Endothelial cell of umbilical vein (primary cell): ENCODE measurements at places on chromosomes 12 and 14.

- no peak for DNase-seq
These were observed 53.9 kb downstream of the DNAH10 start for GRCh38 chr12:123815968-123816367.

DNA sequence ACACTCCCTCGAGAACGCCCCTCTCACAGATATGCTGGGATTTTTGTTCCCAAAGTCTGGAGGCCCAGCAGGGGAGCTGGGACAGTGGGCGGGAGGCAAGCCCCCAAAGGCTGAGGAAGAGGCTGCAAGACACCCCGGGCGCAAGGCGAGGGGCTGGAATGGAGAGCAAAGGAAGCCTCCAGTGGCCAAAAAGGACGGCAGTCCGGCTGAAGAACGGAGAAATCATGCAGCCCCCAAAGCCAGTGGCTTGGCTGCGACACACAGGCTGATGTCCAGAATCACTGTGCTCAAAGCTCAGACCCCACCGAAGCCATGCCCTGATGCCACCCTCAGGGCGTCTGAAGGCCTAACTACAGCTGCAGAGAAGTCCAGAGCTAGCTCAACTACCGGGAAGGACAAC, 10.9 kb downstream of the CLBA1 start:
- DNase-seq = no peak

DNA sequence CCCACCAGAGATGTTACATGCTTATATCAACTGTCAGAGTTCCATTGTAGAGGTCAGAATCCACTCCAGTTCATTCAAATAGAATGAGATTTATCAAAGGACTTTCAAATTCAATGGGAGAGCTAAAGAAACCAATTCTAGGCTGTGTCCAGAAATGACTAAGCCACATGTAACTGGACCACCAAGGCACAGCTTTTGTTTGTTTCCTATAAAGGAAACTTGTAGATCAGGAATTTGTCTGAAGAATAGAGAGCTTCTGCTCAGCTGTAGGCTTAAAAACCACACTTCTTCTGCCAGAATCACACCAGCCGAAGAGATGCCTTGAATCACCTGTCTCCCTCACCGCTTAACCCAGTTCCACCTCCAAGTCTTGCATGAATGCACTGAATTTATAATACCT, 134.0 kb upstream of the NEDD1 start:
- DNase-seq = no peak

- DNase-seq = no peak
These were observed 73.6 kb upstream of the PPP2R5C start for GRCh38 chr14:101687756-101688546.

- DNase-seq = peak; percentile 34
These were observed 32.4 kb upstream of the HELB start for GRCh38 chr12:66269757-66270383.

GRCh38 chr14:60164404-60164711, 840 bp downstream of the DHRS7 start:
- no peak for DNase-seq

DNA sequence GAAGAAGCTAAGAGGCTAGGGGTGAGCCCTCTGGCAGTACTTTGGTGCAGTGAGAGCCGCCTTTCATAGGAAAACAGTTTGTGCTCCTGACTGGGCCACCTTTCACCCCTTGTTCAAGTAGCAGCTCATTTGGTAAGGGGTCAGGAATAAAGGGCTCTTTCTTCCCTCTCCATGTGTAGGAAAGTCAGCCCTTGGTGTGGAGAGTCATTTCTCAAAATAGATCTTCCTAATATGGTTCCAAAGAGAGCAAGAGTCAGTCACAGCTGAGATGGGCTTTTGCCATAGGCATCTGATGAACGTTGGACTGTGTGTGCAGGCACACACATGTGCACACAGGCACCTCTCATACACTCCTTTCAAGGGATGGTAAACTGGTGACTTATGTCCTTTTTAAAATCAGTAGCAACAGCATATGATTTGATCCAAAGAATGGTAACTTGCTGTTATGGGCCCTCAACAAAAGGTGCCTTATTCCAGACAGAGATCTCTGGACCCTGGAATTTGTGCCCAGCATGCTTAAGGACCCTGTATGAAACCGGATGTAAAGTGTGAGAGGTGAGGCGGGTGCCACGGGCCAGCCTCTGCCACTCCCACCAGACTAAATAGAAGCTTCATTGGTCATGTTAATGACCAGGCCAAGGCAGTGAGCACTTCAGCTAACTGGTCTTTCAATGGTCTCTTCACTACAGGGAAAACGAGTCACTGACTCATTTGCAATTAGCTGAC, 16.7 kb upstream of the RIC8B start:
- DNase-seq = no peak

DNA sequence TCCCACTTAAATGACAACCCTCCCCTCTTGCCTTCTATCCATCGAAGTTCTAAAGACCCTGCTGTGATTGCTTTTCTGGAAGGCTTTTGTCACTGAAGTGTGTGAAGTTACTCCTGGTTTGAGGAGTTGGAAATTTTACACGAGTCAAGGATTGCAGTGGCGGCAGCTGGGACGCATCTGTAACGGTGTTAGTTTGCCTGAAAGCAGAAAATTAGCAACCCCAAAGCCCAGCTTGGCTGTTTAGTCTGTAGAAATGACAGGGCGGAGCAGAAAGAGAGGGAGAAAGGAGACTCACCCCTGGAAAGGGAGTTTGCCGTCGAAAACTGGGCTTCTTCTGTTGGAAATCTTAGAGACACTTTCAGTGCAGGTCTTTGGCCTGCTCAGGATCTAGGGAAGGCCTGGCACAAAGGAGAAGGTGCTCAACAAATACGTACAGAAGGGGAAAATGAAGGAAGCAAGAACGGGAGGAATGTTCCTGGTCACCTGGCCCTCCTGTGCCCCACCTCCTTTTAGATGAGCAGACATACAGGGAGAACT, 931 bp upstream of the MYF5 start:
- no peak for DNase-seq

DNA sequence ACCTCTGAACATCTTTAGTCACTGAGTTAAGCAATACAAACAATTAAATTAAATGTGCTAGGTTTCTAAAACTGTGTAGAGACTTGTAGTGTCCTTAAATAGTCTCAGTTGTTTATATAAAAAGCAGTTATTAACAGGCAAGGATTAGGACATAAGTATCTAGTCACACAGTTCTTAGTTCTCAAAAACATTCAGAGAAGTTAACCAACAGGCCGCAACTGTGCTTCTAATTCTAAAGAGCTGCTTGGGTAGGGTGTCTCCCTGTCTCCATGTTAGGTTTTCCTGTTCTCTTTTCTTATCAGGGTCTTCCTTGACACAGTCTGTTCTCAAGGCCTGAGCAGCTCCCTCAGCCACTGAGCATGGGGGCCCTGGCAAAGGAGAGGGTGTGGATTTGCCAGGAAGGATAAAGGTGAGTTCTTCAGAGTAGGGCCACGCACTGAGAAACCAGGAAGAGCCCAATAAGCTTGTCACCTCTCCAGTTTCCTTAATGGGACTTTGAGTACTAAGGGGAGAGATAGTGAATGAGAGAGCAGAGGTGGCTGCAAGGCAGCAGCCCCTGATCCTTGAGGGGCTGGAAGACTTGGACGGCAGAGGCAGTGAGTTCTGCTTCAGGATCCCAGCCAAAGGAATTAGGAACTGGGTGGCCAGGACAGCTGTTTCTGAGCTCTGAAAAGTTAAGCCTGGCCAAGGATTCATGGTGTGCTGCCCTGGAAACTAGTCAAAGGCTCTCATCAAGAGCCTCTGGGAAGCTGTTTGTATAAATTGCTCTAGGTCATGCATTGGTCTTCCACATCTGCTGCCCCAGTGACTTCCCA, 177.3 kb downstream of the MYRFL start:
- no peak for DNase-seq

GRCh38 chr14:37597538-37597913, 2.1 kb downstream of the TTC6 start:
- DNase-seq = no peak
